Nephron progenitor cell (in vitro differentiated cells): ENCODE measurements at places on chromosomes 5 and 9.

DNA sequence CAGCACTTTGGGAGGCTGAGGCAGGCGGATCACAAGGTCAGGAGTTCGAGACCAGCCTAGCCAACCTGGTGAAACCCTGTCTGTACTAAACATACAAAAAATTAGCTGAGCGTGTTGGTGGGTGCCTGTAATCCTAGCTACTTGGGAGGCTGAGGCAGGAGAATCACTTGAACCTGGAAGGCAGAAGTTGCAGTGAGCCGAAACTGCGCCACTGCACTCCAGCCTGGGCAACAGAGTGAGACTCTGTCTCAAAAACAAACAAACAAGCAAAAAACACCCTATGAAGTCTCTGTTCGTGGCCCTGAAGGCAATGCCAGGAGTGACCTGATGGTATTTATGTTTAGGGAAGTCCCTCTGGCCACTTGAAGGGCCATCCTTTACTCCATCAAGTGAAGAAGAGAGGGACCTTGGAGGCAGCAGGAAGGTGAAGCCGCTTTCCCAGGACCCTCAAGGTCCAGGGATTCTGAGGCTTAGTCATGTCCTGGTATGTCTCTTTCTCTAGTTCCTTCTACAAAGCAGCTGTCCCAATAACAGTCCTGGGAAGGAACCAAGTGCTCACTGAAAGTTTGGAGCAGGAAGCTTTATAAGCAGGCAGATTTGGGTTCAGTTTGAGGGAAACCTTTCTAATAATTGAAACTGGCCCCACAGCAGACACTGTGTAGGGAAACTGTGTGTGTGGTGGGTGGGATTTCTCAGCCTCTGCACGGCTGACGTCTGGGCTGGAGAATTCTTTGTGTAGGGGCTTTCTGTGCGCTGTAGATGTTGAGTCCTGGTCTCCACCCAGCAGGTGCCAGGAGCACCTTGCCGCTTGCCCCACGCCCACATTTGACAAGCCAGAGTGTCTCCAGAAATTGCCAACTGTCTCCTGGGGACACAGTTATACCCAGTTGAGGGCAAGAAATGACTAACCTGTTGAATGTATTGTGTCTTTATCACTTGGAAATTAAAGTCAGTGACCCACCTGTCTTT is 12.5 kb downstream of the PHF2 start:
- no peak for DNase-seq

DNA sequence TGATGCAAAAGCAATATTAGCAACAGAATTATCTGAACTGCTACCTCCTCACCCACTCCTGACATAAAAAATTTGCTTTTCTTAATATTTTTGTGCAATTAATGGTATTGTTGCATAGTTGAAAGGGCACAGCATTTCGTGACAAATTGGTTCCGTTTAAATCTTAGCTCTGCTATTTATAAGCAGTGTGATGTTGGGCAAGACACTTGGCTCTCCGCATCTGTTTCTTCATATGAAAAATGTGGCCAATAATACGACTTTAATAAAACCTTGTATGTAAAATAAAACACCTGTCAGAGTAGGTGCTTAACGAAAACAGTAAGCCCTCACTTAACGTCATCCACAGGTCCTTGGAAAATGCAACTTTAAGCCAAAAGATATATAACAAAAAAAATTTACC is 4.2 kb downstream of the TMEM167A start:
- no peak for DNase-seq

DNA sequence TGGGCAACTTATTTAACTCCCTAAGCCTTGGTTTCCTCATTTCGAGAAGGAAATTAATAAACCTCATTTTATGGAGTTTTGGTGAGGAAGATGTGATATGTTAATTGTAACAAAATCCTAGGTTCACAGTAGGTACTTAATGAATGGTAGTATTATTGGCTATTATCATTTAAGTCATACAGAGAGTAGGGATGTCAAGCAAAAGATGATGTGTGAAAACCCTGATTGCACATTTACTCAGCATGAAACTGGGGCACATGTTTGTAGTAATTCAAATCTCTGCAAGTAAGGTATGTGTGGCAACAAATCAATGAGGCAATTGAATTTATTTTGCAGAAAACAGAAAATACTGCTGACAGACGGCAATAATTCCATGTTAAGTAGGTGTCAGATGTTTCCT is 127.3 kb downstream of the CSNK1G3 start:
- DNase-seq, result no peak

DNA sequence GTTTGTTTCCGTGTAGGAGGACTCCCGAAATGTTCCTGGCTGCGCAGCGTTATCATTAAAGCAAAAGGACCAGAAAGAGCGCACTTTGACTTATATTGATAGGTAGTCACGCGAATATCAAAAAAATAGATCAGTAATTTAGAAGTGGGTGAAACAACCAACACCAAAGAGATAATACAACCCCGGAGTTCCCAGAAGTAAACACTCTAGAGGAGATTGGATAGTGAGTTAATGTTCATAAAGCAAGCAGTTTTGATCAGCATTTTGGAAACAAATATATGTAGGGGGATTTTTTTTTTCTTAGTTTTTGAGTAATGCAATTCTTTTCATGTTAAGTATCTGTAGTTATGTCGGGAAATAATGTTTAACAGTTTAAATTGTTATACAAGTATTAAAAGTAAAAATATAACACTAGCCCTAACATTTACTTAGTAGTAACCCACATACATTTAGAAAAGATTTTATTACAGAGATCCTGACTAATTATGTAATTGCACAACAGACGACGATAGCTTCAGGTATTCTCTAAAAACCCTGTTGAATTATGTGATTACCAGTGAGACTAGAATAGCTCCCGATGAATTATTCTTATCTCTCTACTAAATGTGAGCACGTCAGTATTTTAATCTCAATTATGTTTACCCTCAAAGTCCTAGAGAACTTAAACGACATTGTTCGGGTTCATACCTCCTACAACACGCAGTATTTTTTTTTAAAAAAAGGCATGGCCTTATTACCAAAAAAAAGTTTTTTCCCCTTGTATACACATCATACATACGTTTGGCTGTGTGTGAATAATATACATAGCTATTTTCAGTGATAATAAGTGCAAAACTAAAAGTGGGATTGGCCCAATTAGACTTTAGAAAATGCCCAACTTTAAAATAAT is 9.4 kb upstream of the NFIB start:
- DNase-seq, result no peak

DNA sequence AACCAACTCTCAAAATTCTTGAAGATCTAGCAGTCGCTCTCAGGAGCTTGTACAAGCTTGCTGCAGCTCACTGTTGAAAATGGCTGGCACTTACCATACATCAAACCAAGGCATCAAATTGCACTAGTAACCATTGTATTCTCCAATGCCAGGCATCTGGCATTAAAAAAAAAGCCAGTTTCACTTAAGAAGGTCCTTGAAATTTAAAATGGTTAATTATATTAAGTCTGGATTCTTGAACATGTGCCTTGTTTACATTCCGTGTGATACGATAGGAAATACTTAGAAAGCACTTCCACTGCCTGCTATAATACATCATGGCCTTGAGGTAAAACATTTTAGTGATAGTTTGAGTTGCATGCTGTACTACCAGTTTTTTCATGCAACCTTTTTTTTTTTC is 300.7 kb downstream of the KDM4C start:
- DNase-seq, result no peak

GRCh38 chr9:93996367-93996766 is 41.2 kb upstream of the BARX1 start:
- DNase-seq, result no peak

- peak; percentile 41 for DNase-seq
Measured at GRCh38 chr9:14345354-14346230, 31.7 kb upstream of the NFIB start.

- DNase-seq, result no peak
Measured at GRCh38 chr5:19728571-19728970, 259.4 kb downstream of the CDH18 start.

- peak; percentile 81 for DNase-seq
Measured at GRCh38 chr9:136686794-136687711, at the start of gene AGPAT2. Gene AGPAT2 (minus strand): TSS chr9:136687457. CDS start chr9:136687357, 100 bp downstream.

DNA sequence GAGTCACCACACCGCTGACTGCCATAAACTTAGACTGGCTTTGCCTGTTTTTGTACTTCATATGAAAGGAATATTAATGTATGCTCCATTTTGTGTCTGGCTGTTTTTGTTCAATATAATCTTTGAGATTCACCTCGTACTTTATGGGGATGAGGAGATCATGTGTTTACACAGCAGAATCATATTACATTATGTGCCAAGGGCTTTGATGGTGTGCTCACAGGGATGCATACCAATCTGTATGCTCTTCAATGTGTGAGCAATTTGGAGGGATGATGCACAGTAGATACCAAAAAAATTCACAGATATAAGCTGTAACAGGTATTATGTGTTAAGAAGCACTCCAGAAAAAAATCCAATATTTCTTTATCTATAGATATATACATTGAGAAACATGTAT is 113.7 kb downstream of the GABRB2 start:
- no peak for DNase-seq

GRCh38 chr9:14313951-14314423 is at the start of gene NFIB:
Gene NFIB (minus strand): TSS chr9:14314141. CDS start chr9:14313511, 630 bp downstream.
- peak; percentile 65 for DNase-seq

DNA sequence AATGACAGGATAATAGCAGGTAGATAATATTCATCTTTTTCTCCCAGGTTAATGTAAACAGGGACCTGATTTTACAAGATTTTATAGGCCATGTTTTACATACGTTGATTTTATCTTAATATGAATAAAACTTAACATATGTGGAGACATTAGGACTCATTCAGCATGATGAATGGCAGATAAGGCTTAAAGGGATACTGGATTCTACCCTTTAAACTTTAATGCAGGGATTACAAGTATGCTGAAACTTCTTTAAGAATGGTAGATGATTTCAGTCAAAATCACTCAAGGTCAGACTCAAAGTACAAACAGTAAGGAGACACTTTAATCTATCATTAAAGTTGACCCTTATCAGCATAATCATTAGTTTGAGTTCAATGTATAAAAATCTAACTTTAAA is 274.5 kb upstream of the IZUMO3 start:
- DNase-seq, result no peak

GRCh38 chr5:129098488-129099183 is 4.1 kb downstream of the ISOC1 start:
- DNase-seq, result no peak

GRCh38 chr9:2479056-2479565 is 142.5 kb upstream of the VLDLR start:
- no peak for DNase-seq

DNA sequence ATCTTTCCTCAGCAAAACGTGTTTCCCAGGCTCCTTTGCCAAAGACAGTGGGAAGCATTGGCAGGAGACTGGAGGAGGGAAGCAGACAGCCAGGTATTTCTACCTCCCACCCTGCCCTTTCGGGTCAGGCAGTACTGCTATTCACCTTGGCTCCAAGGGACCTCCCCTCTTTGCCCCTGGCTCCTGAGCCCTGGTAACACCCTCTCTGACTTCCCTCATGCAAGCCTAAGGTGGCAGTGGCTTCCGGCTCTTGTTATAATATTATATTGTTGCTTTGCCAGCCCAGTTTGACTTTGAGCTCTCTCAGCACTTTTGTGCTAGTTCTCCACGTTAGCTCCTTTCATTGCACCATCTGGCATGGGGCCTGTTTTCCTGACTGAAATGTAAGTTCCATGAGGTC is 81.6 kb upstream of the IFNK start:
- DNase-seq, result no peak

DNA sequence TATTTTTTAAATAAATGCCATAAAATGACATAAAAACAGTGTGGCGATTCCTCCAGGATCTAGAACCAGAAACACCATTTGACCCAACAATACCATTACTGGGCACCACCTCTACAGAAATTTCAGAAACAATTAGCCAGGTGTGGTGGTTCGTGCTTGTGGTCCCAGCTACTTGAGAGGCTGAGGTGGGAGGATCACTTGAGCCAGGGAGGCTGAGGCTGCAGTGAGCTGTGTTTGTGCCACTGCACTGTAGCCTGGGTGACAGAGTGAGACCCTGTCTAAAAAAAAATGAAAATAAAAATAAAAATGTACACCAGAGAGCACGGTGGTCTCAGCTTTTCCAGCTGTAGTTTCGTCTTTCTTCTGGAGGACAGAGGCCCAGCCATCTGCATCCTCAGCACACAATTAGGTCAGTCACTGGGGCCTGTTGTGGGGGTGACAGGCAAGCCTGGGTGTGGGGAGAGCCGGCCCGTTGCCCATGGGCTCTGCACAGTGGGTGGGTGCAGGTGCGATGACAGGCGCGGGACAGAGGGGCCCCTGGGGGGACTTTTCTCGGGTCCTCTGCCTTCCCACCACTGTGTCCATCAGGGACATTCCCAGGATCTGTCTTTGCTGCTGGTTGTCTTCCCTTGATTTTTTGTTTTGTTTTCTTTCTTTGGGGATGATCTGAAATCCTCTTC is 9.8 kb downstream of the COL5A1 start:
- DNase-seq, result no peak

- peak; percentile 23 for DNase-seq
Measured at GRCh38 chr5:110757118-110757729, 18.4 kb downstream of the SLC25A46 start.

GRCh38 chr5:95365302-95366095 is 25.7 kb upstream of the FAM81B start:
- DNase-seq, result no peak

- DNase-seq, result no peak
Measured at GRCh38 chr5:34959323-34959722, 30.0 kb downstream of the DNAJC21 start.

- no peak for DNase-seq
Measured at GRCh38 chr5:117201001-117201400, 626.4 kb upstream of the SEMA6A start.

DNA sequence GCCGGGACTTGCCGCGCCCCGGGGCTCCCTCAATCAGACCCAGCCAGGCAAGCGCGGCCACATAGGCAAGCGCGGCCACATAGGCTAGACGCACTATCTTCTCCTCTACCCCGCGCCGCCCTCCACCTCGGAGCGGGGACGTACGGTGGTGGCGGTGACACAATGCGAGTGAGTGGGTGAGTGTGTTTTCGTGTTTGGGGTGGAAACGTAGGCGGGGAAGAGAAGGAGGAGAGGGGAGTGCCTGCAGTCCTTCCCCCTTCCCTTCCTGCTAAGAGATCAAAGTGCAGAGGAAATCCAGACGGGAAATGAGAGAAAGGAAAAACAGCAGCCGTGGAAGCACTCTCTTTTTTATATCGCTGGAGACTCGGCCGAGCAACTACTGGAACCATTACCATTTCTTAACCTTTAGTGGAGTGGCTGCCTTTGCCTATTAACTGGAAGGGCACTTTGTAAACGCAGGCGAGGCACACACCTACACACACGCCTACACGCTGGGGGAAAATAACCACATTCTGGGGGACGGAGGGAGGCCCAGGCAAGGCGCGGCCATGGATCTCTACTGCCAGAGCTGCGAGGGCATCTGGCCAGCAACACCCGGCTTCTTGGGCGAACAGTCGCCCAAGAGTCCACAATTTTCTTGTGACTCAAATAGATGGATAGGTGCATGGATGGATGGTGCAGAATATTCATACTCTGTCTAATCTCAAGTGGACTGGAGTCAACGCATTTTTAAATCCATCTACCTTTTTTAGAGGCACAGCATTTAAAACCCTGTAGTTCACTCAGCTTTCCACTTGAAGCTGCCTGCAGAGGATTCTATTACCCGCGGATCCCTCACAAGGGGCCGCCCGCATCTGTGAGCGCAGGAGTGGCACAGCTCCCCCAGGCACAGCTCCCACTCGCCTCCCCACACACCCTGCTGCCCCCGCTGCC is 2.1 kb downstream of the EDIL3 start:
- DNase-seq, result peak; percentile 75

GRCh38 chr5:147965715-147966114 is 59.4 kb upstream of the C5orf46 start:
- no peak for DNase-seq

- no peak for DNase-seq
Measured at GRCh38 chr9:17837965-17838364, 259.1 kb downstream of the SH3GL2 start.

GRCh38 chr9:127004946-127005769 is 90.6 kb downstream of the RALGPS1 start:
- DNase-seq, result no peak
